ENCODE measurements at places on chromosomes 3 and 15.
A peak's percentile ranks its signal among the peaks of the same experiment; 100 is the strongest.

- DNase-seq = no peak
These were observed 9.1 kb downstream of the CD80 start for GRCh38 chr3:119550192-119550910.

DNA sequence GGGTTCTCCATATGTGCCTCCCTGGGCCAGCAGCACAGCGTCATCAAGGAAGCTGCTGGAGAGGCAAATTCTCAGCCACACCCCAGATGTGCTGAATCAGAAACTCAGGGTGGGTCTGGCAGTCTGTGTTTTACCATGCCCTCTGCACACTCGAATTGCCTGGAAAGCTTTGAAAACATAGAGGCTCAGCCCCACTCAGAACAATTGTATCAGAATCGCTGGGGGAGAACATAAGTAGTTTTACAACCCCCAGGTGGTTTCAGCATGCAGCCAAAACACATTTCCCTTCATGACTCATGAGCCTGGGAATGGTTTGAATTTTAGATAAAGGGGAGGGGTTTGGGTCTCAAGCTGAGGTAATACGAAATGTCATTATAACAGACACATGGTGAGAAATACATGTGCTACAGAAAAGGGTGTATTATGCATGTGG is 9.6 kb downstream of the TGM4 start:
- peak; percentile 68 for DNase-seq

- DNase-seq = no peak
These were observed 197.4 kb downstream of the ISL2 start for GRCh38 chr15:76533995-76534394.

DNA sequence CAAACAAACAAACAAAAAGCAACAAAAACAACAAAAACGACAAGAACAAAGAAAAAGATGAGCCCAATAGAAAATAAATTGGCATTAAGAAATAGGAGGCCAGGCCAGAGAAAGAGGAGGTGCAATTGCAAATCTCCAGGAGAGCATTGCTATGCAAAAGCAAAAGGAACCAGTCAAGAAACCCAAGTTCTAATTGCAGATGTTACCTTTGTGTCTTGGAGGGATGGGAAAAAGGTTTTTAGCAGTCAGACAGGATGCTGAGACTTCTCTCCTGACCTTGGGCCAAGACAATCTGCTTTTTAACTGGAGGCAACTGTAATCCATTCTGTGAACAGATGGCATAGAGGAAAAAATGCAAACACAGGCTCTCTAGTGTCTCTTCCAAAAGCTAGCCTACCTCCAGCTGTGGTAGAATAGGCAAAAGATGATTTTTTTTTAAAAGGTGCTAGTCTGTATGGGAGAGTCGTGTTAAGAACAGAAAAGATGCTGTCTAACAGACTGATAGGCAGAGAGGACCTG is 56.4 kb downstream of the LSAMP start:
- DNase-seq = no peak

DNA sequence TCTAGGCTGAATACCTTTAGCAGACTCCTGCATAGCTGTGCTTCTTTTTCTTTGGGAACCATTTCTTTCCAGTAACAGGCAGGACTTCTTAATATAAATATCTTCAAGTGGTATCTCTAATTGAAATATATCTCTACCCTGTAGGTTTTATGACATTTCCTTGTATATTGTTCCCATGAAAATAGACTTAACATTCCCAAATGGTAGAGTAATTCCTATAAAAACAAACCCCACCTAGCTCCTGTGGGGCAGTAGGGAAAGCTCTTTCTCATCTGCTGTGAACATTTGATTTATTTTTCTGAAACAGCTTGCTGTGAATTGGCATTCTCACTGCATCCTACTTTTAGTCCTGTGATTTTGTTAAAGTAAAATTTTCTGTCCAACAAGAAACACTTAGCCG is 20.8 kb downstream of the SELENOT start:
- DNase-seq = no peak

DNA sequence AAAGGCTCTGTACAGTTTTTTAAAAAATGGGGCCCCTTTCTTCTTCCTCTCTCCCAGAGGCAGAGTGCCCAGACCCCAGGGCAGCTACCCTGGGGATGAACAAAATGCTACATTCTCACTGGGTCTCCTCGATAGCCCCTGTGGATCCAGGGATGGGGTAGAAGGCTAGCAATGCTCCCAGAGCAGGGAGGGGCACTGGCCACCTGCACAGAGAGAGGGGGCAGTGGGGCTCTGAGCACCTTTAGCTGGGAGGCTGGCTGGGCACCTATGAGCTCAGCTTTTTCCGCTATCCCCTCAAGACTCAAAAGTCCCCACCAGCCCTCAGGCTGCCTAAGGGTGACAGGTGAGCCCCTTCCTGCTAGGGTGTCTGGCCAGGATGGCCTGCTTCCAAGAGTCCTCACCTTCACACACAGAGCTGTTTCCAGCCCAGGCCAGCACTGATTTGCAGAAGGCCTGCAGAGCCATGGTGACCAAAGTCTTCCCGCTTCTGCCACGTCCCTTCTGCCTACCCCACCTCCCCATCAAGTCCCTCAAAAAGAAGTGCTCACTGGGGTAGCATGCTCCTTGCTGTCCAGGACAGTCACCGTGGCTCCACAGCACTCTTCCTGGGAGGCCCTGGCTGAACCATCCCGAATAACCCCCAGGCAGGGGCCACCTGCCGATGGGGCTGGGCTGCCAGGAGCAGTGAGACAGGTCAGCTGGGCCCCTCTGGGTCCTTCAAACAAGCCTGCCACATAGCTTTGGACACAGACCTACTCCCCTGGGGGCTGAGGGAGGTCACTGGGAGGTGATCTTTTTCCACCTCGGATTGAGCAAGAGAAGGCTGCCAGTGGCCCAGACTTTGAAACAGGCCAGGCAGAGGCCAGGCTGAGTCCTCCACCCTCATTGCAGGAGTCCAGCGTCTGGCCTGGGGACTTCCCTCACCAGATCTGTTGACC is 20.4 kb downstream of the BMF start:
- DNase-seq = no peak

- DNase-seq = no peak
These were observed 72.9 kb upstream of the ATP2C1 start for GRCh38 chr3:130820976-130821375.

- DNase-seq = no peak
These were observed 56.3 kb downstream of the TP63 start for GRCh38 chr3:189687475-189687874.

DNA sequence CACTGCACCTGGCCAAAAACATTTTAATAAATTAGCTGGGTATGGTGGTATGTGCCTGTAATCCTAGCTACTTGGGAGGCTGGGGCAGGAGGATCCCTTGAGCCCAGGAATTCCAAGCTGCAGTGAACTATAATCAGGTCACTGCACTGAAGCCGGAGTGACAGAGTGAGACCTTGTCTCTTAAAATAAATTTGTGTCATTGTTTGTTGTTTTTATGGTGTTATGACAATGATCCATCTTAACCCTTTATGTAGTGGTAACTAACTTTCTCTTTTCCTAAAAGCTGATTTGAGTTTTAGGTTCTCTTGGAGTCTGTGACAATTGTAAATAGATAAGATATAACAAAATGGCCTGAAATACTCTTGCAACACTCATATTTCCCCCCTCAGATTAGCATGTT is 20.7 kb downstream of the FLNB start:
- DNase-seq = no peak

All from hepatic stellate cell (primary cell).